Gastrocnemius medialis (tissue), 4 donors: ENCODE measurements at places on chromosomes 2 and 18. TPM values are rescaled to one million over a fixed set of nuclear protein-coding genes. Genes with fewer than 3 reads are reported as not detected.

GRCh38 chr2:105072039-105072438, 34.2 kb downstream of the MRPS9 start:
- DNase-seq = no peak
- H3K4me1 ChIP-seq = no peaks in the 10 kb centered on the region
- no peak overlapping the region for H3K27ac ChIP-seq
- no peak overlapping the region for H3K4me3 ChIP-seq

CD8B2 gene
- not detected for total RNA-seq

TGFA gene
- total RNA-seq = 0.05 TPM

DNA sequence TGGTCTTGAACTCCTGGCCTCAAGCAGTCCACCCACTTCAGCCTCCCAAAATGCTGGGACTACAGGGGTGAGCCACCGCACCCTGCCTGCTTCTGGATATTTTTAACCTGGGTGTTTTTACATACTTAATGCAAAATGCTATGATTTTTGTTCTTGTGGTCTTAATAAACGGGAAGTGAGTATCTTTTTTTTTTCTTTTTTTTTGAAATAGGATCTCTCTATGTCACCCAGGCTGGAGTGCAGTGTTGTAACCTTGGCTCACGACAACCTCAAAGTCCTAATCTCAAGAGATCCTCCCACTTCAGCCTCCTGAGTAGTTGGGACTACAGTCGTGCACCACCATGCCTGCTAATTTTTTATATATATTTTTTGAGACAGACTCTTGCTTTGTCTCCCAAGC, 19.2 kb upstream of the ASXL2 start:
- no peaks in the 10 kb centered on the region for H3K36me3 ChIP-seq
- no peaks in the 10 kb centered on the region for H3K27me3 ChIP-seq
- H3K4me1 ChIP-seq = peaks cover 13% of the 10 kb centered on the region
- DNase-seq = no peak
- no peak overlapping the region for H3K27ac ChIP-seq

INPP5D gene
- 18.7 TPM for total RNA-seq

GRCh38 chr2:235216901-235217300, 265.1 kb downstream of the SH3BP4 start:
- no peaks in the 10 kb centered on the region for H3K27me3 ChIP-seq
- H3K27ac ChIP-seq = no peak overlapping the region
- H3K4me3 ChIP-seq = no peak overlapping the region
- DNase-seq = no peak
- H3K36me3 ChIP-seq = no peaks in the 10 kb centered on the region

DNA sequence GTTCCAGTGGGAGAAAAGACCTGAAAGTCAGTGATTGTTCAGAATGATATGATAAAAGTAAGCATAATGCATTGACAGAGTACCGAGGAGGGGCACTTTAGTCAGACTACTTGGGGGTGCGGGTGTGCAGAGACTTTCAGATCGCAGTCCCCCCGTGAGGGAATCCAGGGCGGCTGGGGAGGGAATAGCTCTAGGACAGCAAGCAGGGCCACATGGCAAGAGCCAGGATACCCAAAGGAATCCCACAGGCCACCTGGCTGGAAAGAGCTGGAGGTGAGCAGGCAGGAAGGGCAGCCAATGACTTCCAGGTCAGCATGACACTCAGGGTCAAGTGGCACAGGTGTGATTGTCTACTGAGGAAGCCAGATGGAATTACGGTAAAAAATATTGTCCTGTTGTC, 157.5 kb downstream of the CYP26B1 start:
- H3K36me3 ChIP-seq = no peaks in the 10 kb centered on the region
- no peak for DNase-seq
- H3K27me3 ChIP-seq = no peaks in the 10 kb centered on the region
- H3K4me1 ChIP-seq = no peaks in the 10 kb centered on the region
- no peak overlapping the region for H3K4me3 ChIP-seq

DNA sequence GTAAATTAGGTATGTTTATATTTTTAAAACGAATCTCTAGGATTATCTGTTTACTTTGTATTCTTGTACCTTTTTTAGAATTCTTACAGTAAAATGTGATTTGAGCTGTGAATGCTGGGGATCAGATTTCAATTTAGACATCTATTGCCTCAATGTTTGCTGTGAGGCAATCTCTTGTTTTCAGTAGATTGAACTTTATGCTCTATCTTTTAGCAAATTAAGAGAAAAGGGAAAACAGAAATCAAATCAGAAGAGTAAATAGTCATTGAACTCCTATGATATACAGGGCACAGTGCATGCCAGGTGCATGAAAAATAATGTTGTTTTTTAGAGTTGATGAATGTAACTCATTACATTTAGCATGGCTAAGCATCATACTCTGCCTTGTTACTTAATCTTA, 39.5 kb downstream of the ZC3H6 start:
- no peaks in the 10 kb centered on the region for H3K36me3 ChIP-seq
- no peak overlapping the region for H3K4me3 ChIP-seq
- H3K27me3 ChIP-seq = no peaks in the 10 kb centered on the region
- no peak overlapping the region for H3K27ac ChIP-seq
- no peak for DNase-seq

- DNase-seq = no peak
- H3K4me3 ChIP-seq = no peak overlapping the region
- peaks cover 10% of the 10 kb centered on the region for H3K4me1 ChIP-seq
- H3K27ac ChIP-seq = peak overlapping the region; percentile 26
Measured at GRCh38 chr2:191321861-191322662, 76.9 kb downstream of the MYO1B start.

GRCh38 chr2:131039101-131039440, 54.2 kb downstream of the FAM168B start:
- no peaks in the 10 kb centered on the region for H3K27me3 ChIP-seq
- H3K4me3 ChIP-seq = no peak overlapping the region
- H3K36me3 ChIP-seq = no peaks in the 10 kb centered on the region

- H3K36me3 ChIP-seq = peaks cover 3% of the 10 kb centered on the region
- no peak overlapping the region for H3K27ac ChIP-seq
- H3K4me3 ChIP-seq = no peak overlapping the region
- H3K27me3 ChIP-seq = no peaks in the 10 kb centered on the region
- no peak for DNase-seq
Measured at GRCh38 chr2:128289439-128289838, 29.2 kb downstream of the HS6ST1 start.

DNA sequence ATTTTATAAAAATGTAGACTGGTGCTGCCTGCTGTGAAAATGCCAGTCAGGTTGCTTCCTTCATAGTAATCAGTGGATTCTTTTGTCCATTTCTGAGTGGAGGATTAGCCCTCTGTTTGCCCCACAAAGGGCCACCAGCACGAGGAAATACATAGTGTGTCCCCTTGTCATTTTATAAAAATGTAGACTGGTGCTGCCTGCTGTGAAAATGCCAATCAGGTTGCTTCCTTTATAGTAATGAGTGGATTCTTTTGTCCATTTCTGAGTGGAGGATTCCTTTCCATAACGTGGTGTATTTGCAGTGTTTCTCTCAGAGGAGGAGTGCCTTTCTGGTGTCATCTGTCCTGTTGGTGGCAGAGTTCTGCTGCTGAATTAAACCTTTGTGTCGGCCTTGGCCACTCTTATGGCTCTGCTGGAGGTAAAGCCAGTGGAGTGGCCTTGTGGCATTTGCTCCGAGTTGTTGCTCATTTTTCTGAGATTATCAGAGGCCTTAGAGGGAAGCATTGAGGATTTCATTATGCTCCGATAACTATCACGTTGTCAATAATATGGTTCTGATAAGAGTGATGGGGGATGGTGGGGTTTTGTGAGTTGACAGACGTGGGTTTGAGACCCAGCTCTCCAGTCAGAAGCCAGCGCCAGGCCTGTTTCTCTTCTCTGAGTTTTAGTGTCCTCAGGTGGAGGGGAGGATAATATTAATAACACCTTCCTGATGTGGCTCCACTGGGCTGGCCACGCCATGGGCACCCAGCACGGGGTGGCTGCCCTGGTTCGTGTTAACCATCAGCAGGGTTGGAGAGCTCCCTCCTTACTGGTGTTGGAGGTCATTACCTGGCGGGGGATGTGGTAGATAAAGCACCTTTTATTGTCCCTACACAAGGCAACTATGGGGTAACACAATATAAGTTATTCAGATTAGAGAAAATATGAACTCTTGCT, 96.6 kb downstream of the NEDD4L start:
- H3K4me1 ChIP-seq = no peaks in the 10 kb centered on the region
- H3K4me3 ChIP-seq = no peak overlapping the region
- H3K36me3 ChIP-seq = no peaks in the 10 kb centered on the region
- peaks cover 3% of the 10 kb centered on the region for H3K27me3 ChIP-seq

- no peaks in the 10 kb centered on the region for H3K27me3 ChIP-seq
- DNase-seq = no peak
- no peak overlapping the region for H3K27ac ChIP-seq
- H3K4me1 ChIP-seq = peaks cover 23% of the 10 kb centered on the region
- H3K4me3 ChIP-seq = no peak overlapping the region
- H3K36me3 ChIP-seq = no peaks in the 10 kb centered on the region
Measured at GRCh38 chr2:218394298-218395089, 5.2 kb upstream of the CTDSP1 start.

DNA sequence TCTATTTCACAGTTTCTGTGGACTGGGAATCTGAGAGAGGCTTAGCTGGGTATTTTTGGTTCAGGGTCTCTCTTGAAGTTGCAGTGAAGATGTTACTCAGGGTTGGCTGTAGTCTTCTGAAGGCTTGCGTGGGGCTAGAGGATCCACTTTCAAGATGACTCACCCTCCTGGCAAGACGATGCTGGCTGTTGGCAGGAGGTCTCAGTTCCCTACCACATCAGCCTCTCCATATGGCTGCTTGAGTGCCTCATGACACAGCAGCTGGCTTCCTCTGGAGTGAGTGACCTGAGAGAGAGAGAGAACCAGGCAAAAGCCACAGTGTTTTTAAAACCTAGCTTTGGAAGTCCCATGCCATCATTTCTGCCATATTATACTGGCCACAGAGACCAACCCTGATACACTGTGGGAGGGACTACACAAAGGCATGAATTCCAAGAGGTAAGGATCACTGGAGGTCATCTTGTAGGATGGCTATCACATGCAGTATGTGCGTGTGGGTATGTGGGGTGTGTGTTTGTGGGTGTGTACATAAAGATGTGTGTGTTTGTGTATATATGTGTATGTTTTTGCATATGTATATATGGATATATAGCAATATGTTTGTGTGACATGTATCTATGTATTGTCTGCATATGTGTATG, 25.1 kb downstream of the DNPEP start:
- H3K27ac ChIP-seq = peak overlapping the region; percentile 79
- H3K4me1 ChIP-seq = peaks cover 24% of the 10 kb centered on the region
- no peaks in the 10 kb centered on the region for H3K36me3 ChIP-seq

DNA sequence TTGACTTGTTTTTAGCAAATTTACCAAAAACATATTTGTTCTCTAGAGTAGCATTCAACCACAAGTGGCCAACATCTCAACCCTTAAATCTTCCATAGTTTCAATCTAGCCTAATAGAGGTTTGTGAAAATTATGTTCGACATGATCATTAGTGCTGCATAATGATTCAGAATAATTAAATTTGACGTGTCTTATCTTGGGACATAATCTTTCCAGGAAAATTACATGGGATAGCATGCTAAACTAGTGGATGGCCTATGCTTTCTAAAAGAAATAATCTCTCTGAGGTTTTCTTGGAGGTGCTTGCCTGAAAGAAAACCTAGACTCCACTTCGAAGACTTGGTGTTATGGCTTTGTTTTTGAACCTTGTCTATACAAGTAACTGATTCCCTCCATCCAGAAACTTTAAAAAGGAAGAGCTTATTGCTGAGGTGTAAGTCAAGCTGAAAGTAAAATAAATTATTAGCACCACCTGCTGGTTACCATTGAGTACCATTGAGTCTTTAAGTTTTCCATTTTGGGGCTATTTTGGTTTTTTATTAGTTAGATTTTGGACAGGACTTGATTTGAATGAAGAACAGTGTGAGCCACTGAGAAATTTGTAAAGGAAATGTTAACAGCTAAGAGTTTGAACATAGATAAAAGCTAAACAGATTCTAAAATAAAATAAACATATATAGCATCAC, 32.7 kb downstream of the COX7A2L start:
- no peak for DNase-seq
- no peak overlapping the region for H3K27ac ChIP-seq
- peaks cover 10% of the 10 kb centered on the region for H3K36me3 ChIP-seq
- H3K4me3 ChIP-seq = no peak overlapping the region

GRCh38 chr18:47558110-47558750, 306.8 kb upstream of the SKOR2 start:
- no peak overlapping the region for H3K4me3 ChIP-seq
- no peak for DNase-seq
- H3K36me3 ChIP-seq = no peaks in the 10 kb centered on the region
- H3K27me3 ChIP-seq = peaks cover 7% of the 10 kb centered on the region
- no peak overlapping the region for H3K27ac ChIP-seq
- no peaks in the 10 kb centered on the region for H3K4me1 ChIP-seq

CSRNP3 gene
- 0.07 TPM for total RNA-seq

GRCh38 chr2:227079726-227080125, 84.3 kb downstream of the COL4A4 start:
- no peaks in the 10 kb centered on the region for H3K36me3 ChIP-seq
- H3K4me1 ChIP-seq = no peaks in the 10 kb centered on the region
- DNase-seq = no peak
- H3K27me3 ChIP-seq = no peaks in the 10 kb centered on the region
- H3K27ac ChIP-seq = no peak overlapping the region

DNA sequence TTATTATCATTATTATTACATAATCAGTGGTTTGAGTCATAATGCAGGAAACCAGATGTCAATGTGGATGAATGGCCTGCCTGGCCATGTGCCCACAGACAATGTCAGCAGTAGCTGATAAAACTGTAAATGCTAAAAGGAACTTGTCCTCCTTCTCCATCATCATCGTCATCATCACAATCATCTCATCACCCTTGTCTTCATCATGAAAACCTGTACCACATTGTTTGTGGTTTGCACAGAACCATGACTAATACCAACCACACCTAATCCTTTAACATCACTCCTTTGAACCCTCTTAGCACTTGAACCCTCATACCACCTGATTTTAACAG, 96.0 kb downstream of the HNMT start:
- no peaks in the 10 kb centered on the region for H3K27me3 ChIP-seq
- DNase-seq = no peak
- no peaks in the 10 kb centered on the region for H3K4me1 ChIP-seq

- DNase-seq = no peak
- no peaks in the 10 kb centered on the region for H3K27me3 ChIP-seq
- no peak overlapping the region for H3K27ac ChIP-seq
- no peak overlapping the region for H3K4me3 ChIP-seq
- H3K36me3 ChIP-seq = no peaks in the 10 kb centered on the region
- no peaks in the 10 kb centered on the region for H3K4me1 ChIP-seq
Measured at GRCh38 chr2:118062669-118063068, 25.6 kb upstream of the INSIG2 start.

FEV gene
- not detected for total RNA-seq
